ENCODE measurements at places on chromosomes 6 and 20.
A peak's percentile ranks its signal among the peaks of the same experiment; 100 is the strongest.

GRCh38 chr6:148203970-148204369 lies 138.7 kb upstream of the SASH1 start:
- DNase-seq, result peak; percentile 87

- DNase-seq, result no peak
Measured at GRCh38 chr6:119677384-119677783, 327.8 kb upstream of the MAN1A1 start.

- no peak for DNase-seq
Measured at GRCh38 chr6:18186540-18187250, 31.5 kb downstream of the KDM1B start.

DNA sequence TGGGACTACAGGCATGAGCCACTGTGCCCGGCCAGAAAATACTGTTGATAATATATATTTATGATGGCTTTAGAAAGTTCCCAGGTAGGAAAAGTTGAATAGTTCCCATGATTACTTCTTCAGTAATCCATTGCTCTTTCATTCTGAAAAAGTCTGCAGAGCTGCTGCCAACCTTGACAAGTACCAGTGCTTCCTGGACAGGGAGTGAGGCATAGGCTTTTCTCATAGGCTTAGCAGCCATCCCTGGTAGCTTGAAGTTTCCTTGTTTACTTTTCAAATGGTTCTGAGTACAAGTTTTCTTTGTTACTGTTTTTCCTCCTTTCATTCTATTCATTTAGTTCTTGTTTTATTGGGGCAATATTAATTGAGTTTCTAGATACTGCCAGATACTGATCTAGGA lies 7.8 kb downstream of the RWDD1 start:
- DNase-seq, result no peak

- no peak for DNase-seq
Measured at GRCh38 chr6:69138893-69139494, 503.9 kb downstream of the ADGRB3 start.

- no peak for DNase-seq
Measured at GRCh38 chr20:3935295-3935955, 46.2 kb downstream of the PANK2 start.

DNA sequence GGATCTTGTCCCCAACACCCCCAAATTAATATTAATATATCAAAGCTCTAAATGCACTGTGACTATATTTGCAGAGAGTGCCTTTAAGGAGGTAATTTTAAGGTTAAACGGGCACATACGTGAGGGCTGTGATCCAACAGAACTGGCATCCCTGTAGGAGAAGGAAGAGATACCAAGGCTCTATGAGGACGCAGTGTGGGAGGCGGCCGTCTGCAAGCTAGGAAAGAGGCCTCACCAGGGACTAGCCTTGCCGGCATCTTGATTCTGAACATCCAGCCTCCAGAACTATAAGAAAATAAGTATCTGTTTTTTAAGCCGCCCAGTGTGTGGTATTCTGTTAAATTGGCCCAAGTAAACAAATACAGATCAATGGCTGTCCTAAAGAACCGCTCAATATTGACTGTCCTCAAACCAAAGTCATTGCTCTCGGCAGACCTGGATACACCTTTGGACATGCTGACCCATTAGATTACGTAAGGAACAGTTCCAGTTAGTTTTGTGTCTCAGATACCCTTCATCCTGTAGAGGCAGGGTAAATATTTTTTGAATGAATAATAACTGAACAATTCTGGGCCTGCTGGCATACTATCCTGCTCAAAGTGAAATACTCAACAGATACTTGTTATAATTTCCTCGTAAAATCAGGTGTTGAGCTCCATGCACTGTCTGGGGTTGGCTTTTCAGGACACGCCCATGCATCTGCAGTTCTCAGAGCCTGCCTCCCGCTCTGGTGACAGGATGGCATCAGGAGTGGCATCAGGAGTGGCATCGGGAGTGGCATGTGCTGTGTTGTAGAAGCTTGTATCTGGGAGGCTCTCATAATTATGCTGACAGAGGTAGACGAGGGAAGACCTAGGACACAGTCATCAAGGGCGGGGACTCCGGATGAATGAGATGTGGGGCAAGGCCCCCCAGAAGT lies 6.3 kb downstream of the PRR18 start:
- DNase-seq, result no peak

DNA sequence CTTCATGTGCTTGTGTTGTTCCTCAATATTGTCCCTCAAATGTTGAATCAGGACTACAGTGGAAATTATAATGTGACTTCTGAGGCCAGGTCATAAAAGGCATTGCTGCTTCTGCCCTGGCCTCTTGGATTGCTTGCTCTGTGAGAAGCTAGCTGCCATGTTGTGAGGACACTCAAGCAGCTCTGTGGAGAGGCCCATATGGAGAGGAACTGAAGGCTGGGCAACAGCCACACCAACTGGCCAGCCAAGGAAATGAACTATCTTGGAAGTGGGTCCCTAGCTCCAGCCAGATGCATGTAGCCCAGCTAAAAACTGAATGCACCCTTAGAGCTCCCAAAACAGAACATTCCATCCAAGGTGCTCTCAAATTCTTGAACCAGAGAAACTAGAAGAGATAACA lies 282.6 kb downstream of the BMP7 start:
- DNase-seq, result no peak
